CD8-positive, alpha-beta memory T cell (primary cell): ENCODE measurements at places on chromosomes 12 and 14.

DNA sequence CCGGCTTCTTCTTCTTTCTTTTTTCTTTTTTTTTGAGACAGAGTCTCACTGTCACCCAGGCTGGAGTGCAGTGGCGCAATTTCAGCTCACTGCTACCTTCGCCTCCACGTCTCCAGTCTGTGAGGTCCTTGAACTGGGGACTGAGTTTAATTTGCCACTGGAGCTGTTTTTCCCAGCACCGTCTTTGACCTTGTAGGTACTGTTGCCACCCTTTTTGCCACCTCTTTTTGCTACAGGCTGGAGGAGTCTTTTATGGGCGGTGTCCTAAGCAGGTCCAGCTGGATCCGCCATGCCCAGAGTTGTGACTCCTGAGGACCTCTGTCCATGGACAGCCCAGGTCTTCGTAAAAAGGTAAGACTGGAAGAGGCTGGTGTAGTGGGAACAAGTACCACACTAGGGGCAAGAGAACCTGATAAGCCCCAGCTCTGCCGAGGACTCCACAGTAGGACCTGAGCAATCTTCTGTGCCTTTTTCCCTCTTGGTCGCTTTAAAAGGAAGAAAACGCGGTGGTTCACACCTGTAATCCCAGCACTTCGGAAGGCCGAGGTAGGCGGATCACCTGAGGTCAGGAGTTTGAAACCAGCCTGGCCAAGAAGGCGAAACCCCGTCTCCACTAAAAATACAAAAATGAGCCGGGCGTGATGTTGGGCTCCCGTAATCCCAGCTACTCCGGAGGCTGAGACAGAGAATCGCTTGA, 946 bp downstream of the RNU4-2 start:
- peak; percentile 11 for DNase-seq

- DNase-seq = no peak
Observed at GRCh38 chr14:35727764-35728163, 81.3 kb downstream of the RALGAPA1 start.

DNA sequence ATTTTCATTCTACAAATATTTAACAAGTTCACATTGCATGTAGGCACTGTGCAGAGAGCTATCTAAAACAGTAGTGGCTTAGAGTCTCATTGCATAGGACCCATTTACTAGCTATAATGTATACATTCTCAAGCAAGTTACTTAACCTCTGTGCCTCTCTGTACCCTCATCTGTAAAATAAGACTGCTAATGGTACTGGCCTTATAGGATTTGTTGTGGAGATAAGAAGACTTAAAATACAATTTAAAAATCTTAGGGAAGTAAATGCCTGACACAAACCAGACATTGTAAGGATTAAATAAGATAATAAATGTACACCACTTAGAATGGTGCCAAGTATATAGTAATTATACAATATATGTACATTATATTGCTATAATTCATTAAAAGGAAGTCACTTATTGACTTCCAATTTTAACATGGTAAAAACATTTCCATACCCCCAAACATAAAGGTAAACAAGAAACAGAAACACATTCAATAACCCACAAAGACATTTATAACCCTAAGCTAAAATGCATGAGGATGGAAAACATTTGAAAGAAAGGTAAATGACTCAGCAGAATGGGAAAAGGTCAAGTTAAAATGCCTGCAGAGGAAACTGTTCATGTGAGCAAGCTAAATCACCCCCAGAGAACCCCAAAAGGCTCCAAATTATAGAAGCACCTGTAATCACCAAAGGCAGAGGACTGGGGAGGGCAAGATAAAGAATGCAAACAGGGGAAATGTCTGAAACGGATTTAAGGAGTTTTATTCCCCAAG, 30.8 kb downstream of the RPS6KA5 start:
- no peak for DNase-seq

DNA sequence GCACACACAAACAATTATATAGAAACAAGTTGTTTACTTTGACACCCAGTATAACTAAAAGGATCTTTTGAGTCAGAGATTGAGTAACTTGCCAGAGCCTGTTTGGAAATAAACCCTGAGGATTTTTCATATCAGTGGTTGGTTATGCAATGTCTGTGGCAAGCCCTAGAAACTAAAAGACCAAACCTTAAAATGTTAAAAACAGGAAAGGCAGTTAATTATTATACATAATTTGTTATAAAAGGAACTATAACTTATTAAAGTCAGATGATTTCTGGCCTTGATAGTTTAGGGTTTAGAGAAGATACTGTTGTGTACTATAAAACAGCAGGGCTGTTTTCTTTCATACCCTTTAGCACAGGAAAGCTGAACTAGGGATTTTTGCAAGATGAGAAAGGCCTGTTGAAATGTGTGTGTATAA, 44.1 kb downstream of the PSEN1 start:
- no peak for DNase-seq

- no peak for DNase-seq
Observed at GRCh38 chr12:47277972-47278448, 198.3 kb upstream of the AMIGO2 start.

- DNase-seq = no peak
Observed at GRCh38 chr12:40248585-40249297, 23.9 kb downstream of the LRRK2 start.

GRCh38 chr14:60599727-60600126, 49.5 kb downstream of the SIX1 start:
- DNase-seq = no peak

DNA sequence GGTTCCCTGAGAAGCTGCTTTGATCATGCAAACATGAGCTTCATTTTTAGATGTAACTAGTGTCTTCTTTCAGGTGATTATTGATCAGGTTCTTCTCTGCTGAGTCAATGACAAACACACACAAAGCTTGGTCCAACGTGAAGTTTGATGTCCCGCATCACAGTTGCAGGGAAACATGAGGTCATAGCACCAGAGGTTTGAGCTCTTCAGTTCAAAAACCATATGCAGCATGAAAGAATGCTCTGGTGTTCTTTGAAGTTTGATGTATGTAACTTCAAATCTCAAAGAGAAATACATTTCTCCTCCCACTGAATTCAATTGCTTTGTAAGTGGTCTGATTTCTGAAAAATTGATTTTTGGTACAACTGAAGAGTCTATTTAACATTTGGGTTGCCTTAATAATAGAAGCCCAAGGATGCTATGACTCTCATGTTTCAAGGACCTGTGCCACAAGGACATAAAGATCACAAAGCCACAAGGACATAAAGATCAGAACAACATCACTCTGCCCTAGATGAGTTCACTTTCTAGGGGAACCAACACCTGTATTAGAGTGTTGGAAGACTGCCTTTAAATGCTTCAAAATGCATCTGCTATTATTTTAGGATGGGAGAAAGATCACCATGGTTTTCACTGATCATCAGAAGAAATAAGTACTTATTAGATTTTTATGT, 31.1 kb upstream of the AMIGO2 start:
- no peak for DNase-seq

DNA sequence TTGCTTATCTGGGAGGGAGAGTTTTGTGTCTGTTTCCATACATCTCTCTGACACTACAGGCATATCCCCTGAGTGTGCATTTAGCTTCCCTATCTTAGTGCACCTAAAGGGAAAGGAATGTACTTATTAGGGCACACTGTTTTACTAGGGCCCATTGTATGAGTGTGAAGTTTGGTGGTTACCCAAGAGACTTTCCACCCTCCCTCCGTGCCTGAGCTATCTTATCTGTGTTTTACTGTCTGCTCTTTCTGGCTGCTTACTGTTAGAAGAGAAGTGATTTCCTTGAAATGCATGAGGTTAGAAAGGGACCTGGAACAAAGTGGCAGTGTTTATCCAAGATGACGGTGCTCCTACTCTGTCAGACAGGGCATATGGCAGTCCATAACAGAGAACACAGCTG, 8.5 kb upstream of the SVOP start:
- no peak for DNase-seq

GRCh38 chr12:7068240-7068993, 7.9 kb downstream of the C1S start:
- DNase-seq = no peak

GRCh38 chr12:76864791-76865400, 13.9 kb downstream of the CSRP2 start:
- DNase-seq = no peak

- no peak for DNase-seq
Observed at GRCh38 chr14:56782711-56783110, 27.6 kb downstream of the OTX2 start.

DNA sequence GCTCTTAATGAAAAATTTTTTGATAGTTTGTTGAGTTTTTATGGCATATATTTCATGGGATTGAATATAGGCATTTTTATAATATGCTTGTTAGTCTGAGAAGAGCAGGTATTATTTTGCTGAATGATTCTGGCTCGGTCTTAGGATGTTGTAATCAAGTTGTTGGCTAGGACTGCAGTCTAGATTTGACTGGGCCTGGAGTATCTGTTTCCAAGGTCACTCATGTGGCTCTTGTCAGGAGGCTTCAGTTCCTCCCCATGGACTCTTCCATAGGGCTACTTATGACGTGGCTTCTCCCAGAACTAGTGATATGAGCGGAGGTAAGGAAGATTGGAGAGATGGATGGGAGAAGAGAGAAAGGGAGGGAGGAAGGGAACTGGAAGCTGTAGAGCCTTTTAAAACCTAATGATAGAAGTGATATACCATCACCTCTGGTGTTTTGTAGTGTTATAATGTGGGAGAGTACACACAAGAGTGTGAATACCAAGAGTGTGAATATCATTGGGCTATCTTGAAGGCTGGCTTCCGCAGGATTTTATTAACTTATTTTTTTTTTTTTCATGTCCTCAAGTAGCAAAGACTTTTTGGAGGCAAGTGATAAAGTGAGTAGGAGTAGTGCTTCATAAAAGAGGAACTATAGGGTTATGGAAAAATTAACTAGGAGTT, 4.4 kb downstream of the MNAT1 start:
- DNase-seq = no peak

DNA sequence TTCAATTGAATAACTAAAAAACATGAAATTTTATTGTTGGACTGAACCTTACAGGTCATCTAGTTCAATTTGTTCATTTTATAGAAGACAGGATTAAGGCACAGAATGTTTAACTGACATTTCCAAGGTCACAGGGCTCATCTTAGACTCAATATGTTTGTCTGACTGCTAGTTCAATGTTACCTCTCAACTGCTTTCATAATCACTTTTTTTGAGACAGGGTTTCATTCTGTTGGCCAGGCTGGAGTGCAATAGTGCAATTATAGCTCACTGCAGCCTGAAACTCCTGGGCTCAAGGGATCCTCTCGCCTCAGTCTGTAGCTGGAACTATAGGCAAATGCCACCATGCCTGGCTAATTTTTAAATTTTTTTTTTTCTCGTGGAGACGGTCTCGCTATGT, 24.4 kb upstream of the ITGA5 start:
- DNase-seq = no peak

DNA sequence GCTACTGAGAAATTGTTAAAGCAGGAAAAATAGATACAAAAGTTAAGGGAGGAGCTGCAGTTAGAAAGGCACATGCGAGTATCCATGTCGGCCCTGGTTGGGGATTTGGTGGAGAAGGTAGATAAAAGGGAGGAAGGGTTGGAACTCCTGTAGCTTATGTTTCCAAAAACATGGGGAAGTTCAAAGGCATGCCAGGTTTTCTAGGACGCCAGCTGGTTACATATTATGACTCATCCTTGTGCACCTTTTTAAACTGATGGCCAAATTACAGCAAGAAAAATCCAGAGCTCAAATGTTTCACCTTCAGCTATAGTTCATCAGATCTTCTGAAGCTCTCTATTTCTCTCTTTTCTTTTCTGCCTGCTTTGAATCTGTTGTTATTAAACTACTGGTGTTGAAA, 13.2 kb upstream of the MAP4K5 start:
- DNase-seq = no peak

DNA sequence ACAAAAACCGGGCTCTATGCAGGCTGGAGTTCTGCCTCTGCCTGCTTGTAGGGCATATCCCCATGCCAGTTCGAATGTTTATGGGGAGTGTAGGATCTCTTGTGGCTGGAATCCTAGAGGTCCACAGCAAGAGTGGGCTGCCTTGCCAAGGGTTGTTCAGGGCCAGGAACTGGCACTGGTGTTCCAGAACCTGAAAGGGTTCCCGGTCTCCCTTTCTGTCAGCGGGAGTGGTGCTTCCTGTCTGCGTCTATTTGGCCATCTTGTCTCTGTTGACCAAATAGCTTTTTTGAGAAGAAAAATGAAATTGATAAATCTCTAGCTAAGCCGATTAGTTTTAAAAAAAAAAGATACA, 17.8 kb downstream of the OLR1 start:
- no peak for DNase-seq

- no peak for DNase-seq
Observed at GRCh38 chr12:233615-233968, 19.6 kb upstream of the SLC6A12 start.

- DNase-seq = peak; percentile 30
Observed at GRCh38 chr12:57852620-57853500, 6.3 kb upstream of the CTDSP2 start.

DNA sequence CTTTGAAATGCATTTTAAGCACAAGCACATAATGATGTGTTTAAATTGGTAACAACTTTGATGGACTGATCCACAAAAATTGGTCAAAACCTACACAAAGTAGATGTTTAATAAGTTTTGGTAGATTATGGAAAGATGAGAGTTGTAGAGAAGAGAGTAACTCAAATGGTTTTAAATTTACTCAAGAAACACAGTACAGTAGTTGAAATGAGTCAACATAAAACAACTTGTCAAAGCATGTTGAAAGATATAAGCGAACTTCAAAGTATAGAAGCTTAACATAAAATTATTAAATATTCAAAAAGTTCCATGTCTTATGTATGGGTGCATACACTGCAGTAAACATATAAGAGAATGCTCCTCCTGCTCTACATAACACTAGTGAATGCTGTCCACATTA, 49.4 kb downstream of the KITLG start:
- no peak for DNase-seq

GRCh38 chr12:42810006-42810405, 220.5 kb upstream of the PRICKLE1 start:
- DNase-seq = no peak

- no peak for DNase-seq
Observed at GRCh38 chr12:109822951-109823411, 10.2 kb downstream of the TRPV4 start.

GRCh38 chr12:94793191-94793595, 142.8 kb upstream of the TMCC3 start:
- DNase-seq = no peak
